ENCODE measurements at places on chromosomes 16 and 17.

DNA sequence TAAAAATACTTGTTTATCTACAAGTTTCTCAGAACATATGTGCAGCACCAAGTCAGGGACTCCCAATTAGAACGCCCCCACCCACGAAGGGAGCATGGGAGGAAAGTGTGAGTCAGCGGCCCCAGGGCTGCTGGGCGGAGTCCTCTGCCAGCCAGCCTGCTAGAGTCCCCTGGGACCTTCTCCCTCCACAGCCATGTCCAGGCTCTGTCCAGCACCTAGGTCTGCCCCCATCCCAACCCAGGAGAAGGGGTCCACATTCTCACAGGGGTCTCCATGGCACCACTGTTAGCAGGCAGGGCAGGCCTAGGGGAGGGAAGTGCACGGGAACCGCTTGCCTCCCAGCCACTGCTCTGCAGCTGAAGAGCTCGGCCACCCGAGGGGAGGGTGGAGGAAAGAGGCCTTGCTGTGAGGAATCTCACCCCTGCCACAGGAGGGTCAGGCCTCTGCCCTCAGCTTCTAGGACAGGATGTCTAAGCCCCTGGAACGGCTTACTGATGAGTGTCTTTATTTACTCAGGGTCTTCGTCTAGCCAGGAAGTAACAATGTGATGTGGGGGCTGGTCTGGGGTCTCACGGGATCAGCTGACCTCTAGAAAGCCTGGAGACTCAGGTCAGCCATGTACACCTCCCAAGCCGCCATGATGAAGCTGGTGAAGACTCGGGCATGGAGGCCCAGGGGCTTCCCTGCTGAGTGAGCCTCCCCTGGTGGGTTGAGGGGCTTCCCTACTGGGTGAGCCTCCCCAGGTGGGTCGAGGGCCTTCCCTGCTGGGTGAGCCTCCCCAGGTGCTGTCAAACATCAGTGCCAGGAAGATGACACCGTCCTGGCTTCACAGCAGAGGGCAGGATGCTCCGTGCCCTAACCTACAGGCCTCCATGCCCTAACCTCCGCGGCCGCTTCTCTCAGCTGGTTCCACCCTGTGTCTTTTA, 190.3 kb downstream of the RBFOX3 start:
- no peak for DNase-seq

DNA sequence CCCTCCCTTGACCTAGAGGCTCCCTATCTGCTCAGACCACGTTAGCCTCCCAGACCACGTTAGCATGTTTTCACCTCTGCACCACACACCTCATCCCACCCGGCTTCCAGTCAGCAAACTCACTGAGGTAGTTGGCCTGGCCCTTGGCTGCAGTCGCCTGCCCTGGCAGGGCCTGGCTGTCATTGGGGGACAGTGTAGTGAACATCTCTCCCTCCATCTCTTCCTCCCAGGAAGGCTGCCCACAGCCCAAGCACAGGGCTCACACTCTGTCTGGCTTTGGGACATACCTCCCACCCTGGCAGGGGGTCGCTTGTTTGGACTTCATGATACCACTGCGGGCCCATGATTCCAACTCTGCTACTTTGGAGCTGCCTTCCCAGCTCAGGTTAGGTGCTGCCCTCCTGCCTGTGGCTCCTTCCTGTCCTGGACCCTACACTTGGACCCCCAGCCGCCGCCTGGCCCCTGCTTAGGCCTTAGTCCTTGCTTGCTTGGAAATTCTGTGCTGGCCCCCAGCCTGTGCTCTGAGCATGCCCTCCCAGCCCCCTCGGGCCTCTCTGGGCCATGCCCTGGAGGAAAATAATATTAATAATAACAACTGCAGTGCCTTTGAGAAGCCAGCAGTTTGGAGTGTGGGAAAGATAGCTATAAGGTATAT, 167.7 kb downstream of the COPRS start:
- DNase-seq = no peak

DNA sequence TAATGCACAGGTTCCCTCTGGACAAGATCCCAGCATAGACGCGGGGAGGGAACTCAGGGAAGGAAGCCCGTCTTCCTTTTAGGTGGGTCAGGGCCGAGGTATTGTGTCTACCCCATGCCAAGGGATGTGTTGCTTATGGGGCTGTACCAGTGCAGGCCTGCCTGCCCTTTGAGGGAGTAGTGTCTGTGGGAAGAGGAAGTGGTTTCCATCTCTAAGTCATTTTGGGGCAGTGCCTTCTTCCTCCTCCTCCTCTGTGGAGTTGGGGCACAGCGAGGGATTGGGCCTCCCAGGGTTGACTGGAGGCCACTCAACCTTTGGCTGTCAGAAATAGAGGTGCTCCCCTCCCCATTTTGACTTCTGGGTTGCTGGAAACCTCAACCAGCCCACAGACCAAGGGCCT, 26.5 kb downstream of the GJD3 start:
- no peak for DNase-seq

GRCh38 chr17:44362949-44363612, 572 bp downstream of the FAM171A2 start:
- DNase-seq = no peak

- no peak for DNase-seq
These were observed 817 bp downstream of the NDUFAF8 start for GRCh38 chr17:81239714-81240555.
